ENCODE measurements at places on chromosomes 3 and 15.

DNA sequence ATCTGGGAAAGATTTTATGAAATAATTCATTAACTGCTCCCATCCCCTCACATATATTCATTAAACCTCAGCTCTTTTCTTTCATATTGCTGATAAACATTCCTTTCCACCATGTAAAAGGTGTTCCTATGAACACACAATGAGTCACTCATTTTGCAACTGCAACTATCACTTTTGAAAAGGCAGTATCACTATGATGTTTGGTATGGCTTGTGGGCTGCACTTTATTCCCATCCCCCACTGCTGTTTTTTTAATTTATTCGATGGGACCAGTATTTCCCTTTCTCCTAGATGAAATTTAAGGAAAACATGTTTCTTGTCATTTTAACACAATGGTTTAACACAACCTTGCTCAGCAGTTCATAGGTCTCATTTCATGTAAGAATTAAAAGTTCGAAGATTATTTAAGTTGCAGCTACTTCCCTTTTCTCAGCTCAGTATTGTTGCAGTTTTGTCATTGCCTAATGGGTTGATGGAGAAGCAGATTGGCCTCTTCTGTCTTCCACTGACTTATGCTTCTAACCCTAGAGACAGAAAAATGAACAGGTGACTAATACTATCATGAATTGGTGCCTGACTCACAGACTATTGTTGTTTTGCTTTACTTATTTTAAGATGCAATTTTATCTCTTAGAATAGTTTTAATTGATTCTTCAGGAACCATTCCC is 280.3 kb downstream of the ZPLD1 start:
- DNase-seq = no peak

DNA sequence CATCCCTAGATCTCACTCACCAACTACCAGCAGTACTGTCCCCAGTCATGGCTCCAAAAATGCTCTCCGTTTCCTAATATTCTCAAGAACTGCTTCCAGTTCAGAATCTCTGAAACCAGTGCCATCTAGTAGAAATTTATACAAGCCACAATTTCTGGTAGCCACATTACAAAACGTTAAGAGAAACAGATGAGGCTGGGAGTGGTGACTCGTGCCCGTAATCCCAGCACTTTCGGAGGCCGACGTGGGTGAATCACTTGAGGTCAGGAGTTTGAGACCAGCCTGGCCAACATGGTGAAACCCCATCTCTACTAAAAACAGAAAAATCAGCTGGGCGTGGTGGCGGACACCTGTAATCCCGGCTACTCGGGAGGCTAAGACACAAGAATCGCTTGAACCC is 78.4 kb upstream of the RAD18 start:
- DNase-seq = no peak

DNA sequence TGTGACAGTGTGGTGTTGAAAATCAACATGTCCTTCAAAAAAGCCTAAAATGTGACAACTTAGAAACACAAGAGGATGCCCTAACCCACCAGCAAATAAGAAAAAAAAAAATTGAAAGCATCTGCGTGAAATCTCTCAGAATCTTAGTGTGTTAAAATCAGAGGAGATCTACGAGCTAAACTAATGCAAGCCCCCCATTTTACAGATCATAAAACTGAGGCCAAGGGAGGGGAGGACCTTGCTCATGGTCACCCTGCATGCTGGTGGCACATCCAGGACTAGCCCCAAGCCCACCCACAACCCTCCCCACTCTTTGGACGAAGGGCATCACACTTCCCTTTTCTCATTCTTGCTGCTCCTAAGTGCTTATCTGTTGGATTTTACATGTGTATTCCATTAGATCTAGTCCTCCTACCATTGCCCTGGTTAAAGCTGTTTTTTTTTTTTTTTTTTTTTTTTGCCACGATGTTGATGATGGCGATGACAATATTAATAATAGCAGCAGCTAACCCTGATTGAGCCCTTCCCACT is 29.1 kb upstream of the NOX5 start:
- no peak for DNase-seq

DNA sequence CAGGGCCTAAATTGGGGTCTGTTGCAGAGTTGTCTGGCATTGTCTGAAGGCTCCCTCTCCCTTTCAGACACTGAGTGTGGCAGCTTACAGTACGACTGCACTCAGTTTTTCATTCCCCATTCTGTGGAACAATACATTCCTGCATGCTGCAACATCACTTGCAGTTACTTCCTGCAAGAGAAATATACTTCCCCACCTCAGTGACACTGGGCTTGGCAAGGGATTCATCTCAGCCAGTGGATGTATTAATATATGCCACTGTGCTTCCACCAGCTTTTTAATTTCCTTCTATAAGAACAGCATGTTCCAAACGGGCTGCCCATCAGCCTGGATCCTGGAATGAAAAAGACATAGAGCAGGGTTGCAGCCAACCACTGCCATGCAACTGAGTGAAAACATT is 23.1 kb downstream of the B3GALNT1 start:
- DNase-seq = no peak

- no peak for DNase-seq
Measured at GRCh38 chr3:162643245-162643644, 1146.6 kb downstream of the OTOL1 start.

GRCh38 chr3:151483961-151484520 is 23.2 kb upstream of the IGSF10 start:
- DNase-seq = no peak

DNA sequence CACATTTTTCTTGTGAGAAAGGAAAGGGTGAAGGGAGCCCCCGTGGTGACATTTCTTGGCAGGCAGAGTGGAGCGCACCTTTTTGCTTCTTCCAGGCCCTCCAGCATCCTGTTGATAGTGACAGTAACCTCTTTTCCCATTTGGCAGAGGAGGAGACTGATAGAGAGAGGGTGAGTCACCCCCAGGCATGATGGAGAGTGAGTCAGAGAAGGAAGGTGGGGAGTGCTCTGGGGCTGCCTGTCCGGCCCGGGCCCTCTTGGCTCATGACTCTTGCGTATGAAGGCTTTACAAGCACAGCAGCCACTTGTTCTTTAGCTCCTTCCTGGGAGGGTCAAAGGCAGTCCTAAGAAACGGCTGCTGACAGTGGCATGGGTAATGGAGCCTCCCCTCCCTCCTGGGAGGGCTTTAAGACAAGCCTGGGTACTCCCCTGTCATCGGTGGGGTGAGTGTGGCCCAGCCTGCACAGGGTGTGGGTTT is 16.0 kb downstream of the ANKRD63 start:
- DNase-seq = no peak
